ENCODE measurements at places on chromosomes 11 and 22.

- no peak for DNase-seq
These were observed 20.1 kb downstream of the TSSC4 start for GRCh38 chr11:2420502-2421225.

GRCh38 chr11:17073370-17074027 is 4.0 kb downstream of the RPS13 start:
- no peak for DNase-seq

- DNase-seq = no peak
These were observed 111.8 kb downstream of the MPPED2 start for GRCh38 chr11:30474151-30474954.

- DNase-seq = no peak
These were observed 13.5 kb upstream of the MYEOV start for GRCh38 chr11:69280451-69280850.

DNA sequence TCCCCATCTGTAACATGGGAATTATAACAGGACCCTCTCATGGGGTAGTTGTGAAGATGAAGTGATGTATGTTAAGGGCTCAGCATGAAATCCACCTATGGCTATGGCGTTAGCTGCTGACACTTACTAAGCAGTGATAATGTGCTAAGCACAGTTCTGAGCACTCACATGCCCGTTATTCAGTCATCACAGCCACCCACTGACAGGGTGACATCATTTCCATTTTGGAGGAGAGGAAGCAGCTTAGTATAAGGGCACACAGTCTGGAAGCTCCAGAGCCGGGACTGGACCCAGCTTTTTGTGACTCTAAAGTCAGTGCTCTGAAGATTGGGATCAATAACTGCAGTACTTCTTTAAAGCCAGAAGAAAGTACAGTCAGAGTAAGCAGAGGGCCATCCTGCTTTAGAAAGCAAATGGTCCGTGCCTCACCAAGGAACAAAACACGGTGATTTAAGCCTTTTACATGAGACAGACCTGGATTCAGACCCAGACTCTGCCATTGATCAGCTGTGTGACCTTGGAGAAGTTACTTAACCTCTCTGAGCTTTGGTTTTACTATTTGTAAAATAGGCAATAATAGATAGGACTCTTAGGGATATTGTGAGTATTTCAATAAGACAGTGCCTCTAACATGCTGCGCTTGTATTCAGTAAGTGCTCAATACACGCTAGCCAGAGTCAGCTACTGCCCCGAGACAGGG is 61.5 kb downstream of the SGSM1 start:
- no peak for DNase-seq

DNA sequence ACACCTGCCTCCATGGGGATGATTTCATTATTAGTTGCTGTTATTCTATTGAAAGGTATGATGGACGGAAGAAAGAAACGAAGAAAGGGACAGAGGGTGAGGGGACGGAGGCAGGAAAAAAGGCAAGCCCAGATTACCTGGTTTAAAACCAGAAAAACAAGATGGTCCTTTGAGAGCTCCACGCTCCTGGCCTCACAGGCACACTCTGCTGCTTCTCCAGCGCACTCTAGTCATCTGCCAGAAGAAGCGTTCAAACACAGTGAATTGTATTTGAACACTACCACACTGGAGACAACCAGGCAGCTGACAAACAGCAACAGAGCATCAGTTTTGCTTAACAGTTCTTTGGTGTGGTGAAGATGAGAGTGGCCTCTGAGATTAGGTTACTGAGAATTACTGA is 216.9 kb downstream of the CADM1 start:
- no peak for DNase-seq

DNA sequence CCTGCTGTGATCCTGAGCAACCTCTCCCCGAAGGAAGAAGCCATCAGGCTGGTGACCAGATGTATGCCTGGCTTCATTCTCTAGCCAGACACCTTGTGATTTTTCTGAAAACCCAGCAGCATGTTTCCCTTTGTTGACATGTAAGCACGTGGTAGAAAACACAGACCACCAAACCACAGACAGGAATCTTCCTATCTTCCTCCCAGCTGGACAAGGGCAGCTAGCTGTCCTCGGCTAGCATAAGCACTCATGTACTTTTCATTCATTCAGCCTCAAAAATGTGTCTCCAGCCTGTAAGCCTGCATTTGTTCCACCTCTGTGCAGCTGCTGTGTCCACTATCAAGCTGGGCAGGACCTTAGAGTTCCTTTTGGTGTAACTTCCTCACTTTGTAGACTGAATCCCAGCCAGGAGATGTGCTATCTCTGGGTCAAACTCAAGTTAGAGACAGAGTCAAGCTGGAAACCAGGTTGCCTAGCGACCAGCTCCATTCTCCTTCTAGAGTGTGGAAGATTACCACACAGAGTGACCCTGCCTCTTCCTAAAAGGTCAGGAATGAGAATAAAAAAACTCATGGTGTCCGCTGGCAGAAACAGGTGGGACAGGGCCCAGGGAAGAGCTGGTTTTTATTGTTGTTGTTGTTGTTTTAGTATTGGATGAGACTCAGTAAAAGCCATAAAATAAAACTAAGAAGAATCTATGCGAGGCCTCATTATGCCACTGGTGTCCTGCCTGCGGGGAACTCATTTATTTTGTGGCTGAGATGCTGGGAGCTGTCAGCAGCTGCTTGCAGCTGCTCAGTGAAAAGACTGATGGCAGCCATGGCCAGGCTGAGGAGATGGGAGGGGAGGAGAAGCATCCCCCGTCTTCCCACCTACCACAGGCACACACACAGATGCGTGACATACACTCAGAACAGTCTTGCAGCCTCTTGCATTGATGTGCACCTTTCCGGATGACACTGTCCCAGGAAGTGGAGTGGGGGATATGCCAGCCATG is 7.4 kb upstream of the CLMP start:
- no peak for DNase-seq

- no peak for DNase-seq
These were observed 22.4 kb upstream of the ARHGAP8 start for GRCh38 chr22:44730022-44730393.

GRCh38 chr11:126416542-126417090 is 61.1 kb downstream of the ST3GAL4 start:
- DNase-seq = no peak

- DNase-seq = no peak
These were observed 1.7 kb upstream of the LDHA start for GRCh38 chr11:18392434-18393321.

- DNase-seq = no peak
These were observed 66.5 kb downstream of the CCDC34 start for GRCh38 chr11:27296497-27296896.

- DNase-seq = no peak
These were observed 73.7 kb downstream of the SCN3B start for GRCh38 chr11:123580557-123581275.

DNA sequence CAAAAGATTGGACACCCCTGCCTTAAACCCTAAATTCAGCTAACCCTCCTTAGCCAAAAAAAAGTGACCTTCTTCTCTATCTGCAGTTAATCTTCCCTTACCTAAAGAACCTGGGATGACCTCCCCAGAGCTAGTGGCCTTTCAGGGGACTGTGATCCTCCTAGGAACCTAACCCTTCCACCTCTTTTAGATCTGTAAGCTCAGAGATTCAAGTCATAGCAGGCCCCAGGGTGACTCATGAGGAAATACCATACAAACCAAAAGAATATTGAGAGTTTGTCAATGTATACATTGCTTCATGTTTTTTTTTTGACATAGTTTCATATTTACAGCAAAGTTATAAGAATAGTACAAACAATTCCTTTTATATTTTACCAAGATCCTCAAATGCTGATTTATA is 38.3 kb upstream of the CXCR5 start:
- DNase-seq = no peak

- DNase-seq = no peak
These were observed 805.0 kb downstream of the TBC1D22A start for GRCh38 chr22:47567126-47568090.

GRCh38 chr11:59707371-59707770 is 6.3 kb downstream of the OR10V1 start:
- no peak for DNase-seq

- no peak for DNase-seq
These were observed 17.5 kb downstream of the MRGPRG start for GRCh38 chr11:3201112-3201581.

DNA sequence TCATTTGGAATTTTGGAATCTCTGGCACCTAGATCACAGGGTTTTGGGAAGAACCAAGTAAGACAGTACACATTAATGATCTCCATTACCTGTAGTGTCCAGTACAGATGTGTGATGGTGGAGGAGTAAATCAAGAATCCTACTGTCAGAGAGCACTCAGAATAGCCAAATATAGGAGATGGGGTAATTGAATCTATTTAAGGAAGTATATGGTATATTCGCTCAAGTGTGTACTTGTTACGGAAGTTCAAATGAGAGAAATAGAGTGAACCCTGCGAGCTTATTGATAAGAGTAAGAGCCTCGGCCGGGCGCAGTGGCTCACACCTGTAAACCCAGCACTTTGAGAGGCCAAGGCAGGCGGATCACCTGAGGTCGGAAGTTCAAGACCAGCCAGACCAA is 2.2 kb downstream of the SPCS2 start:
- DNase-seq = no peak

GRCh38 chr11:57192316-57192715 is 10.6 kb downstream of the LRRC55 start:
- DNase-seq = no peak

DNA sequence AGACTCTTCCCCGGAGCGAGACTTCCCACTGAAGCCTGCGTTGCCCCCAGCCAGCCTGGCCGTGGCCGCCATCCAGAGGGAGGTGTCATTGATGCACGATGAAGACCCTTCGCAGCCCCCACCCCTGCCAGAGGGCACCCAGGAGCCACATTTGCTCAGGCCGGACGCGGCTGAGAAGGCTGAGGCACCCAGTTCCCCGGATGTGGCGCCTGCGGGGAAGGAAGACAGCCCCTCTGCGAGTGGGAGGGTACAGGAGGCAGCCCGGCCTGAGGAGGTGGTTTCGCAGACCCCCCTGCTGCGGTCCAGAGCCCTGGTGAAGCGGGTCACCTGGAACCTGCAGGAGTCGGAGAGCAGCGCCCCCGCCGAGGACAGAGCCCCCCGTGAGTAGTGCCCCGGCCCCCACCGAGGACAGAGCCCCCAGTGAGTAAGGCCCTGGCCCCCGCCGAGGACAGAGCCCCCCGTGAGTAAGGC is 6.4 kb downstream of the IRF7 start:
- DNase-seq = no peak

- DNase-seq = no peak
These were observed 25.9 kb upstream of the TOLLIP start for GRCh38 chr11:1335264-1335810.

DNA sequence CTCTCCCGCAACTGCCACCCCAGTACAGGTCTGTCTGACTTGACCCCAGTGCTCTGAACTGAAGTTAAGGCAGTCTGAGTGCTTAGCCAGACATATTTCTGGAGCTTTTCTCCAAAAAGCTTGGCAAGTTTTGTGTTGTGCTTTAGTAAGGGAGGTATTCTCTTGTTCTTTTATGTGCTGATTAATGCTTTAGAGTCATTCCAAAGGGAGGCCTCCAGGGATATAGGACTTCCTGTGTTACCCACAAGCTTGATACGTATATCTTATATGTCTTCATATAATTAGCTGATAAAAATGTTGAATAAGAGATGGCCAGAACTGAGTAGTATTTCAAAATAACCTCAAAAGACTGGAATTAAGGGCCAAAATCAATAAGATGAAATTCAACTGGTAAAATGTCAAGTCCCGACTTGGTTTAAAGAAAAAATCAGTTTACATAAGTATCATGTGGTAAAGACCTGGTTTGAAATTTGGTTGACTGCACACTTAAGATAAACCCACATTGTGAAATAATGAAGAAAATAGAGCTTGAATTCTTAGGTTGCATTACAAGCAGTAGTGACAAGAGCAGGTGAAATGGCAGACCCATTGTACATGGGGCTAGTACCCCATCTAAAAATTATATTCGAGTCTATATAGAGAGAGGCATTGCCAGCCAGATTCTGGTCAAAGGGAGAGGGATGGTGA is 226.9 kb downstream of the SNX19 start:
- no peak for DNase-seq

GRCh38 chr11:12421386-12421785 is 44.0 kb downstream of the PARVA start:
- DNase-seq = no peak

- no peak for DNase-seq
These were observed 5.5 kb downstream of the CEP57 start for GRCh38 chr11:95795627-95796295.

- no peak for DNase-seq
These were observed 70.2 kb upstream of the EED start for GRCh38 chr11:86174101-86175046.

DNA sequence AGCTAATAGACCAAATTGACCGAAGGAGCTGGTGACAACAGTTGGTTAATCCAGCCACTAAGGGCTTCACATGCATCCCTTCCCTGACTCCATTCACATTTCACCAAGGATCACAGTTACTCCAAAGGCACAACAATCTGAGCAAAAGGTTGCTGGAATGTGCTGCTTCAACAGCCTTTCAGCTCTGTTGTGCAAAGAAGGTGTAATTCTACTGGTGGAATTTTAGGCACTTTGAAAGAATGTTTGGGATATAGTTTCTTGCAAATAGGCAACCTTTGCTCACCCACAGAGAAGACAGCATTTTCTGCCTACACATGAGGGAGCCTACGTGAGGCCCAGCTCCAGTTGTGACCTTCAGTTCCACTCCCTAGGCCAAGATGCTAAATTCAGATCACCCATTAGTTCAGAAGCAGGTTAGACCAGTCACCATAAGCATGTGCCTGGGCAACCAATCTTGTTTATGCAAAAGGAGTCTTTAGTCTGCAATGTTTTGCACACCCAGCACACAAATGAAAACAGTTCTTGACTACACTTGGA is 21.6 kb upstream of the FCHSD2 start:
- DNase-seq = no peak

DNA sequence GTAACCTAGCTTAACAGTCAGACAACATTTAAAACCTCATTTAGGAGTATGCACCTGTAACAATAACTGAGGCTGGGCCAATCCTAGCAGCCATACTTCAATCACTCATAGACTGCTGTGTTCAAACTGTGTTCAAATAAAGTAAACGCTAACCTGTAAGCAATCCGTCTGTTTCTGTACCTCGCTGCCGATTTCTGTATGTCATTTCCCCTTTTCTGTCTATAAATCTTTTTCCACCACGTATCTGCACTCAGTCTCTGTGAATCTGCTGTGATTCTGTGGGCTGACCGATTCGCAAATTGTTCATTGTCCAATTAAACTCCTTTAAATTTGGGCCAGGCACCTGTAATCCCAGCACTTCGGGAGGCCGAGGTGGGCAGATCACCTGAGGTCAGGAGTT is 12.3 kb downstream of the APOBEC3H start:
- no peak for DNase-seq

- no peak for DNase-seq
These were observed 44.3 kb upstream of the TTC12 start for GRCh38 chr11:113270080-113270479.

- no peak for DNase-seq
These were observed 93.3 kb downstream of the RCN1 start for GRCh38 chr11:32184041-32184722.

DNA sequence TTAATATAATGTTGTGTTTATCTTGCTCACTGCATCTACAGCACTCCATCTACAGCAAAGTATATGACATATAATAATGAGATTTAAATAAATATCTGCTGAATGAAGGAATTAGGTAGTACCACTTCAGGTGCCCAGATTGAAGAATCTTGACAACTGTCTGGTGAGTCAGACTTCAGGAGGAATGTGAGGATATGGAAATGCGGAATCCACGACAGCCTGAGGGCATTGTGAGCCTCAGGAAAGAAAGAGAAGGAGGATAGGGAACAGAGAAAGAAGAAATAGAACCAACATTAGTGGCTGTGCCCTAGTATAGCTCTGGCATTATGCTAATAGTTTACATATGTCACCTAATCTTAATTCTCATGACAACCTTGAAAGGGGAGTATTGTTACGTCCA is 304.4 kb downstream of the AASDHPPT start:
- DNase-seq = no peak

- DNase-seq = no peak
These were observed 491.6 kb downstream of the MIAT start for GRCh38 chr22:27148886-27149470.
